ENCODE measurements at places on chromosomes 2 and 18.

DNA sequence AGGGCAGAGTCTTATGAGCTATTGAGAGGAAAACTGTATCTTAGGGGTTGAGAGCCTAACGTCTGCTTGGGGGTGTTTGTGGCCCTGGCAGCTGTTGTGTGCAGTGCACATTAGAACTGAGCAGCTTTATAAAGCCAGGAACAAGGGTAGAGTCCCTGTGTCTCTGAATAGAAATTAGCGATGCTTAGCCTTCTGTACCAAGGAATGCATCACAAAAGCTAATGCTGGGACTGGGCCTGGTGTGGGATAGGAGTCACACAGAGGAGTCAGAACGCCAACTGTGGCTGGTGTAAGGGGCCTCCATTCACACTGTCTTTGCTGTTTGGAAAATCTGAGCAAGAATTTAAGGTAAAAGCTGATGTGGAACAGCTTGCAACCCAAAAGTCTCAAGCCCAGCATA, 283.2 kb downstream of the SOX11 start:
- no peak for DNase-seq

DNA sequence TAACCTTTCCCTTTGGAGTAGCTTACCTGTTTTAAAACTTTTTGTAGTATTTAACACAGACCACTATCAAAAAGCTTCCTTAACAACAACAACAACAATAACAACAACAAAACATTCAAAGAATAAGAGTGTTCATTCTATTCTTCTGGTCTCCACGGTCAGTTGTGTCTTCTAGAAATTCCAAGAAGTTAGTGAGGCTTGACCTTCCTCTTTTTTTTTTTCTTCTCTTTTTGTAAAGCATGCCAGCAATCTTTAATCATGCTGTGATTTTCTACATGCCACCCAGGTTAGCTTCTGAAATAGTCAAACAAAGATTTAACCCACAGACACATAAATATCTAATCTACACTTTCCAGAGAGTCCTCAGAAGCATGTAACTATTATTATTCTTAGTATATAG, 28.4 kb upstream of the KLHL14 start:
- DNase-seq, result no peak

DNA sequence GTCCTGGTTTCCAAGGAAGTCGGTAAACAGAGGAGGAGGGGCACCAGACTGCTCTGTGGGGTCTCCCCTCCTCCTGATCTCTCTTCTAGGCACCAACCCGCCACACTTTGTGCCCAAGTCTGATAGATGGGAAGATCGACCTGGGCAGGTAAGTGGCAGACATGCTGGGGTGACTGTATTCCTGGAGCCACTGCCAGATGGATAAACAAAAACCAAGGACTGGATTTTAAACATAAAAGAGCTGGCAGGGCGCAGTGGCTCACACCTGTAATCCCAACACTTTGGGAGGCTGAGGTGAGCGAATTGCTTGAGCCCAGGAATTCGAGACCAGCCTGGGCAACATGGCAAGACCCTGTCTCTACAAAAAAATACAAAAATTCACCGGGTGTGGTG, 181.2 kb downstream of the ANAPC1 start:
- no peak for DNase-seq

DNA sequence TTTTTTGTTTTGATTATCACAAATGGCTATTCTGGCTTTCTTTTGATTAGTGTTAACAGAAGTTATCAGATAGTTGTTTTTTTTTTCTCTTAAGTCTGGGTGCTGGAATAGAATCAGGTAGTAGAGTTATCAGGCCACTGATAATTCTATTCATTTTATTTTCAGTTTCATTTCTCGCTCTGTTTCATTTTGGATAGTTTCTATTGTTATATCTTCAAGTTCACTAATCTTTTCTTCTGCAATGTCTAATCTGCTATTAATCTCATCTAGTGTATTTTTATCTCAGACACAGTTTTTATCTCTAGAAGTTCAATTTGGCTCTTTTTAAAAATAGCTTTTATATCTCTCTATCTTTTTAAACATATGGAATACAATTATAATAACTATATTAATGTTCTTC, 241.8 kb upstream of the EPC2 start:
- DNase-seq, result no peak

GRCh38 chr2:133789743-133790142, 221.5 kb upstream of the NCKAP5 start:
- DNase-seq, result no peak

GRCh38 chr2:100412466-100412865, 5.0 kb downstream of the CHST10 start:
- no peak for DNase-seq

- DNase-seq, result no peak
These were observed 197.4 kb downstream of the MGAT5 start for GRCh38 chr2:134451347-134451630.
